GM20000 (cell line): ENCODE measurements at places on chromosomes 7 and 10.

DNA sequence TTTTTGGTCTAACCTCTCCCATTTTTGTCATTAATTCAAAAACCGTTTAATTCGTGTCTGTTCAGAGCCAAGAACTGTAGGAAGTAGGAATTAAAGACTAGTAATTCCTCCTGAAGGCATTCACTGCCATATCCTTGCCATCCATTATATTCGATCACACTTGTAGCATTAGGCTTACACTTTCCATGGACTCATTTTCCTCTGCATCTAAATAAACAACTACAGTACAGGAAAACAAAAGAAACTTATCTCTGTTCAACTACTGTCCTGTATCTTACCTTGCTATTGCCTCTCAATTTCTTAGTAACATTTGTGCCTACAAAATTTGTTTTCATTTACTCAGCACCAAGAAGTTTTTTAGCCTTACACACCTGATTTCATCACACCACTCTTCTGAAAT, 111.6 kb upstream of the SEMA3C start:
- no peak for DNase-seq

- no peak for DNase-seq
Observed at GRCh38 chr7:22387583-22387982, 30.6 kb upstream of the RAPGEF5 start.

- DNase-seq = no peak
Observed at GRCh38 chr7:73715648-73716317, 3.7 kb downstream of the STX1A start.

- DNase-seq = peak; percentile 57
Observed at GRCh38 chr7:140640727-140641523, at the start of gene DENND2A. Gene DENND2A (minus strand): TSS chr7:140640813. CDS start chr7:140602397, 38,416 bp downstream.

GRCh38 chr10:21497177-21497807, 28.2 kb downstream of the SKIDA1 start:
- peak; percentile 54 for DNase-seq

- no peak for DNase-seq
Observed at GRCh38 chr10:123409426-123409825, 255.2 kb downstream of the BUB3 start.

- no peak for DNase-seq
Observed at GRCh38 chr7:138603549-138604318, 97.4 kb downstream of the SVOPL start.

GRCh38 chr7:99109108-99110051, 34.5 kb downstream of the SMURF1 start:
- no peak for DNase-seq

DNA sequence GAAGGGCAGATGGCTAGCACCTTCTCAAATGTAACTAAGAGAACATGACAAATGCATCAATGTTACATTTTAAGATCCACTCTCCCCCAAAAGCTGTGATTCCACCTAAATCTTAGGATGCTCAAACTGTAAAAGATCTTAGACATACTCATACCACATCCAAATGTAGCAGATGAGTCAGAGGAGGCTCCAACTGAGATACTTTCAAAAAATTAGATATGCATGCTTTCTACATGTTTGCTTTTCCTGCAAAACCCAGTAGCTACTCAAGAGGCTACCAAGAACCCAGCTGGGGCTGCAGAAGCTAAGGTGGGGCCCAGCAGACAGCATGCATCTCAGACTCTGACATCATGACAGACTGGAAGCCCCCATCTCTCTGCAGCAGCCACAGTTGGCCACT, 31.4 kb upstream of the FRMD4A start:
- DNase-seq = no peak

GRCh38 chr7:44222776-44223261, 22.0 kb downstream of the YKT6 start:
- no peak for DNase-seq

DNA sequence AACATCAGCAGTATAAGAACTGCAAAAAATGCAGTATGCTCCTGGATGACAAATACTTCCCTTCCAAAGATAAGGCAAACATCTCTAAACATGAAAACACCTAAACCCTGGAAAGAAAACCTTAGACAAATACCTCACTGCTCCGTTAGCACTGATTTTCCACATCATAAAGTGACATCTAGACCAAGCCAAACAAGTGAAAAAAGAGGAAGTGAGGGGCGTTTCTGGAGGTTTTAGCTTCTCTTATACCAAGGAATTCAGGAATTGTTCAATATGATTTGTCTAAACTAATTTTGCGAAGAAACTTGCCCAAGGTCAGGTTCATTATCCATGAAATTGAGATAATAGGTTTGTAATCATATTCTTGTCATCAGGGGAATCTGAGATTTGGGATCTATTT, 279.7 kb downstream of the ADRA2A start:
- DNase-seq = no peak

DNA sequence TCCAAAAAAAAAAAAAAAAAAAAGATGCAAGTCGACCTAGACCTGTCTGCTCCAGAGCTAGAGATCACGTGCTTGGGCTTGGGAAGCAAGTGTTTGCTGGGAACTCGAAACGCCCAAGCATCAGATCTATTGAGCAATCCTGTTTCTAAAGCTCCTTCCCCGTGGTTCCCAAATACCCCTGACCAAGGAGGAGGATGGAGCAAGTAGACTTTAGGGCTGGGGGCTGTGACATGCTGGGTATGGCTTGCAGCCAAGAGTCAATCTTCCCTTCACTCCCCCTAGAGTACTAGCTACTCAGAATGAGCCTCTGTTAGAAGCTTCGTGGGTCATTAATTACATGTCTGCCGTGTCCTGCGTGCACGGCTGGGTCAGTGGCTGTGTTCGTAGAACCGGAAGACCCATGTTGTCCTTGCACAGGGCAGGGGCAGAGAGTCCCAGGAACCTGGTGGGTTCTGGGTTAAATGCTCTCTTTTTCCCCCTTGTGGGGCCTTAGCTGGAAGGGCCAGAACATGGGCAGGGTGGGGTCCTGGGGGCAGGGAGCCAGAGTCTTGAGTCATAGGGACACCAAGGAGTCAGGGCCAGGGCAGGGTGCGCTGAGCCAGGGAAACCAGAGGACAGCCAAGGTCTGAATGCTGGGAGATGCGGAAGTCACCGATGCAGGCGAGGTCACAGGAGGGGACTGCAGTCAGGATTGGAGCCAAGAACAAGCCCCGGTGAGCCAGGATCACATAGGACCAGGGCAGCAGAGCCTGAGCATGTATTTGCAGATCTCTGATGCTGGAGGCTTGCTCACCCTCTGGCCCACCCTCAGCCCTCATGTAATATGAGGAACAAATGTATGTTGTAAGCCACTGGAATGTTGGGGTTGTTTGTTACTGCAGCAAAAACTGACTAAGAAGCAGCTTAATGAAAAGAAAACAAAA, 34.6 kb upstream of the TPST1 start:
- no peak for DNase-seq

- no peak for DNase-seq
Observed at GRCh38 chr10:124243702-124244121, 150.3 kb upstream of the CHST15 start.

- no peak for DNase-seq
Observed at GRCh38 chr7:145398758-145399157, 562.9 kb upstream of the TPK1 start.

- no peak for DNase-seq
Observed at GRCh38 chr10:7202793-7203355, 208.0 kb downstream of the SFMBT2 start.

DNA sequence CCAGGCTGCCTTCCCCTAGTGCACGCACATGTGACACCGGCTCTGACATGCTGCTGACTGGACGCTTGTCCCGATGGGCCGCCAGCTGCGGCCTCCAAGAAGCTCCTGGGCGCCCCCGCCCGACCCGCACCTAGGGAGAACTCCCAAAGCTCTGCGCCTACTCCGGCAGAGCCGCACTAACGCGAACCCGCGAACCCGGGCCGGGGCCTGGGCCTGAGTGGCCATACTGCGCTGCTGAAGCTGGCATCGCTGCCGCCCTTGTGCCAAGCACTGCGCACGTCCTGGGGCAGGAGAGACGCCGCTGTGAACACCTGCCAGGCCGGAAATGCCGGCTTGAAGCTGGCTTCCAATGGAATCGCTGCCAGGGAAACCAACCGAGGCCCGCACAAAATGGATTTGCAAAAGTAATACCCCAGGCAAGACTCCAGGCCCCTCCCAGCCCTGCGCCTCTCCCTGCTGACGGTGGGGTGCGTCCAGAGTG, 85.1 kb downstream of the WASHC2A start:
- no peak for DNase-seq

DNA sequence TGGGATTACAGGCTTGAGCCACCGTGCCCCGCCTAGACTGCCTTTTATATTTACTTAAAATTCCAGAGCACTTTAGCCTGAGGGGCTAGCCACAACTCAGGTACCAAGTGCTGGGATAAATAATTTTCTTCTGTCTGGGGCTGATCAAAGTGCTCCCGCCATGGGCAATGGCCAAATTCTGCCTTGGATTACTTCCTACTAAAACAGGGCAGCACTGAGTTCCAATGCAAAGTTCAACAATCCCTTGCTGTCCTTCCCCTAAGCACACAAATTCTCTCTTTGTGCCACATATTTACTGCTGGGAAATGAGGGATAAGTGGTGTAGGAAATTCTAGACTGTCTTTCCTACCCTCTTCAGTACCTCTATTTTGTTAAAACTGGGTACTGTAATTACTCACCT, 34.4 kb upstream of the ZNF92 start:
- no peak for DNase-seq

GRCh38 chr10:2980116-2980515, 87.2 kb upstream of the PFKP start:
- no peak for DNase-seq
